Hypothalamus (tissue), 51 donors: ENCODE measurements at places on chromosomes 5 and 9.

DNA sequence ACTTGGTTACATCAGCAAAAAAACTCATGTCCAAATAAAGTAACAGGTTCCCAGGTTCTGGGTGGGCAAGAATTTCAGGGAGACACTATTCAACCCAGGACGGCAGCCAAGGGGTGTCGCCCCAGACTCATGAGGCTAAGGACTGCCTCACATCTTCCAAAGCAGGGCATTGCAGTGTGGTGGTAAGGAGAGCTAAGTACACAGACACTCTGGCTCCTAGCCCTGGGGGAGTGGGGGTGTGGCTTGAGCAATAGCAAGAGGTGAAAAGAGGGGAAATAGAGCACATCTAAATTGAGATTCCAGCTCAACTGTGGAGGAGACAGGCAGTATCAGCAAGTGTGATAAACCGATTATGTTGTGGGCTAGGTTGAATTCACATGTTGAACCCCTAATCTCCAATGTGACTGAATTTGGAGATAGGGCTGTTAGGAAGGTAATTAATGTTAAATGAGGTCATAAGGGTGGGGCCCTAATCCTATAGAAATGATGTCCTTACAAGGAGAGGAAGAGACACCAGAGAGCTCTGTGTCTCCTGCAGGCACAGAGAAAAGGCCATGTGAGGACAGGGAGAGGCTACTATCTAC, 49.9 kb upstream of the MARCHF11 start:
- DNase-seq, result no peak

- DNase-seq, result no peak
These were observed 80.0 kb upstream of the TNC start for GRCh38 chr9:115198001-115198400.

DNA sequence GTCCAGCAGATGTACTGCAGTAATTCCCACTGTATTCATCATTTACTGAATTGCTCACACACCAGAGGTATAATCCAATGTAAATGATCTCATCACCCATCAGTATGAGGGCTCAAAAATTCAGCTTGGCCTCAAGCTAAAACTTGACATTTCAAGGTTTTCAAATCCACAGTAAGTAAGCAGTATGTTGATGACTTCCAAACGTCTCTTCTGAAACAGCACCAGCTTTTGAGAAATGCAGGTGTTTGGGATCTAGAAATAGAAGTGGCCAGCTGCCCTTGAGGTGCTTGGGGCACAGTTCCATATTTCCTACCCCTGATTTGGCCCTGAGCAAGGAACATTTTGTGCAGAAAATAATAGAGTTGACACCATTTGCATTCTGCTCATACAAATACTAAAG, 388.0 kb upstream of the TUSC1 start:
- DNase-seq, result no peak

- no peak for DNase-seq
These were observed 31.1 kb downstream of the C5orf58 start for GRCh38 chr5:170263906-170264305.

GRCh38 chr9:37528652-37529471, 43.1 kb downstream of the POLR1E start:
- no peak for DNase-seq

DNA sequence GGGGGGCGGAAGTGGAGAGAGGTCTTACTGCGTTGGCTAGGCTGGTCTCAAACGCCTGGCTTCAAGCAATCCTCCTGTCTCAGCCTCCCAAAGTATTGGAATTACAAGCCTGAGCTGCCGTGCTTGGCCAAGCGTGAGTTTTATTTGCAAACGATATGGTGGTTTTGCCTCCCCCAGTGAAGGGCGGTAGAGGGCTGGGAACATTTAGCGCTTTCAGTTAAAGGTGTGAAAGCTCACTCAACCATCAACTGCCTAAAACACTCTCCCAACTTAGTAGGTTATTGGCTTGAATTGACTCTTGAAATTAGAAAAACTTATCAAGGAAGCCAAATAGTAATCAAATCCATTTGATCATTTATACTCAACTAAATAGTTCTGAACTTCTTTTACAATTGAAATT, 156.3 kb downstream of the ESM1 start:
- no peak for DNase-seq

- DNase-seq, result no peak
These were observed 12.5 kb upstream of the SLC36A3 start for GRCh38 chr5:151315998-151316597.

GRCh38 chr5:126864042-126864688, 87.2 kb downstream of the LMNB1 start:
- no peak for DNase-seq

DNA sequence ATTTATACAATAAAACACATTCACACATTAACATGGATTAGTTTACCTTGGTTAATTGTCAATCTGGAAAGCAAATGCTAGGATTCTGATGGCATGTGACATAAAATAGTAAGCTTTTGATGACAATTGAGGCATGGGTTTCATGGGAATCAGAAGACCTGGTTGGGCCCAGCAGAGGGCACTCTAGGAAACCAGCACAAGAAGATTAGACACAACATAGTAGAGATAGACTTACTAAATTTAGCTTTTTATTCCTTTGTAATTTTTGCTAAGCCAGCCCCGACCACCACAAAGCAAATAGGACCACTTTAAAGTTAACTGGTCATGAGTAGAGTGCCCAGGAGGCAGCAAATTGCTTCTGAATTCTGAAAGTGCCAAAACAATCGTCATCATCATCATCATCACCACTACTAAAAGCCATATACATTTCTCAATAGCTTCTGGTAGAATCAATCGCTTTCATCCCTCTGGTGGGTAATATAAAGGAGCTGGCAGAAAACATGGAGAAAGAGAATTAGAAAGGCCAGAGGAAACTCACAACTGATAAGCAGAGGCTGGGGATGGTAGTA, 163.2 kb downstream of the ARRDC3 start:
- no peak for DNase-seq

- no peak for DNase-seq
These were observed 485.7 kb upstream of the EDIL3 start for GRCh38 chr5:84870369-84870768.

DNA sequence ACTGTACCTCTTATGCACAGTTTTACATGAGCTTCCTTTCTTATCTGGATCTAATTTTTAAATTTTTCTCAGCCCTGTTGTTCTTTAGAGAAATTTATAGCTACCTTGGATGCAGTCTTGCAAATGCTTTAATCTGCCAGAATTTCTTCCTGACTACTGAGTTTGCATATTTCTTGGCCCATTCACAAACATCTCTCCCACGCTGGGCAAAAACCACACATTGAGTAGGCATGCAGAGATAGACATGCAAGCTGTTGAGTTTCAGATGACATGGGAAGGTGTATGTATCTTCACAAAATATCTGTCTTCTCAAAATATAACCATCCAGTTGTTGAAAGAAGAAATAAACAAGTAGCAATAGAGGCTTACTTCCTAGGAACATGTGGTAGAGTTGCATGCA, 101.2 kb downstream of the PARP8 start:
- no peak for DNase-seq

DNA sequence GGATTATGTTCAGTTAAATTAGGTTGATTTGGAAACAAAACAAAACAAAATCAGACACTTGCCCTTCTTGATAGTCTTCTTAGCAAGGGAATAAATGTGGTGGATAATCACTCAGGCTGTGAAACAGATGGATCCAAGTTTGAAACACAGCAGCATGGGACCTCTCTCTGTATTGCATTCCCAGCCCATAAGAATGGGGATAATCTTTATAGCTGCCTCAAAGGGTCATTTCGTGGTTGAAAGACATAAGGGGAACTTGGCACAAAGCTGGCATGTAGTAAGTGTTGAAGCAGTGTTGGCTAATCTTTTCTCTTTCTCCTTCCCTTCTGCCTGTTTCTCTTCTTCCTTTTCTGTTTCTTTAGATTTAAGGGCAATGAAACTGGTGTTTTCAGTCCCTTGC, 333.9 kb upstream of the TLE4 start:
- DNase-seq, result no peak

DNA sequence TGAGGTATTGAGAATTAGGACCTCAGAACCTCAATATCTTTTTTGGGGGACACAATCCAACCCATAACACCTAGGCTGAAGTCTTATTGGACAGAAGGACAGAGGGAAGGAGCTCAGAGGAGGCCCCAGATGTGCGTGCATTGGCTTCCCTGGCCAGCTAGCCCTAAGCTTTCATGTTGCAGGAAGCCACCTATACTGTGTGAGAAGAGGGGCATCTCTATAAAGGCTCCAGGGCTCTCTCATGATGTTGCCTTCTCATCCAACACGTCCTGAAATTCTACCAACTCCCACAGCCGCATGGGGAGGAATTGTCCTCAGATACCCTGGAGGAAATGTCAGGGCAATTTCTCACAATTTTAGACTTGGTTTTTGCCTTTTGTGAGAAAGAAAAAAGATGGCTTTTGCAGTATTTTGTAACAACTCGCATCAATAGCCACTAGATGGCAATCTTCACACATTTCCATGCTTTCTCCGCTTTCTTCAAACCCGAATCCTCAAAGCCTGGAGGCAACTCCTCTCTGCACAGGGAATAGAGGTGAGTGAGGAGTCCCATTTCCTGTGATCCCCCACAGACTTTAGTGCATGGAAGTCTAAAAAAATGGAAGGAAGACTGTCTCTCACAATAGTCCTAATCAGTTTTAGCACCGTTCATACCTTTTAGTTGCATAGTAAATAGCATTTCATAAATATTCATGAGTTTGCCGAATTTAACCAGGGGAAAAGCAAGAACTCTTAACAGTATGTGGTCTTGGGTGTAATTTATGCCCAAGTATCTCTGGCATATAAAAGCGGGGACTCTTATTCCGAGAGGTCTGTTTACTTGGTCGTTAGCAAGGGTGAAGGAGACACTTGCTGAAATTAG, 7.4 kb upstream of the PPP3R2 start:
- peak; percentile 62 for DNase-seq

- DNase-seq, result no peak
These were observed 93.2 kb downstream of the PCSK1 start for GRCh38 chr5:96339862-96340261.

GRCh38 chr5:133112026-133112660, 60.3 kb downstream of the HSPA4 start:
- no peak for DNase-seq

GRCh38 chr9:126377176-126377509, 50.5 kb downstream of the MVB12B start:
- DNase-seq, result no peak

- DNase-seq, result no peak
These were observed 19.4 kb downstream of the SPACA9 start for GRCh38 chr9:132898051-132898450.

DNA sequence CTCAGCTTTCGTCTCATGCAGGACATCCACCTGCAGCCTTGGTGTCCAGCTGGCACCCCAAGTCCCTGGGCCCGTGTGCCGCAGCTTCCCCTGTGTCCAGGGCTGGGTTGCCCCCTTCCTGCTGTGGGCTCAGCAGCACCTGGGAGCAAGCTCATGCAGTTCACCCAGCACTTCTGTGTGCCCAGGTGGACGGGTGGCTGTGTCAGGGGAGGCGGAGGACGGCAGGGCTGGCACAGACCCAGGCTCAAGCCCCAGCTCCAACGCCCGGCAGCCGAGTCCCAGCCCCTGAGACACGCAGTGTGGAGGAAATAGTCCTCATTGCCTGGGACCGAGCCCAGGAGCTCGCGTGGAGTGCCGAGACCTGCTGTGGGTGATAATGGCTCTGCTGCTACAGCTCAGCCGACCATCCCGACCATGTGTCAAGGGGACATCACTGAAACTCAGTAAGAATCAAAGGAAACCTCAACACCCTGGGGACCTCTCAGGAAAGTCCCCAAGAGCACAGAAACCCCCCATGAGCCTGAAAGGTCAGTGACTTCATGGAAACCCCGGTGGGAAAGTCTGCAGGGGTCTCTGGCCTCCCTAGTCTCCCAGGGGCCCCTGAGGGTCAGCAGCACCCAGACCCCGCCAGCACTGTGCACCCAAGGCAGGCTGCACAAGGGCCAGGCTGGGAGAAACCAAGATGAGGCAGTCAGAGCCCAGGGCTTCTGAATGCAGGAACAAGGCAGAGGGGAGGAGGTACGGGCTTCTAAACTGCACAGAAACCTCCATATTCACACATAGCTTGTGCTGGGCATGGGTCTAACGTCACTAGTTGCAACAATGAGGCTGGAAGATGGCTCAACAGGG, 38.8 kb downstream of the LPCAT1 start:
- DNase-seq, result no peak

- DNase-seq, result no peak
These were observed 49.9 kb upstream of the DPYSL3 start for GRCh38 chr5:147559749-147560148.

GRCh38 chr9:124218987-124219461, 38.7 kb upstream of the NEK6 start:
- DNase-seq, result no peak

DNA sequence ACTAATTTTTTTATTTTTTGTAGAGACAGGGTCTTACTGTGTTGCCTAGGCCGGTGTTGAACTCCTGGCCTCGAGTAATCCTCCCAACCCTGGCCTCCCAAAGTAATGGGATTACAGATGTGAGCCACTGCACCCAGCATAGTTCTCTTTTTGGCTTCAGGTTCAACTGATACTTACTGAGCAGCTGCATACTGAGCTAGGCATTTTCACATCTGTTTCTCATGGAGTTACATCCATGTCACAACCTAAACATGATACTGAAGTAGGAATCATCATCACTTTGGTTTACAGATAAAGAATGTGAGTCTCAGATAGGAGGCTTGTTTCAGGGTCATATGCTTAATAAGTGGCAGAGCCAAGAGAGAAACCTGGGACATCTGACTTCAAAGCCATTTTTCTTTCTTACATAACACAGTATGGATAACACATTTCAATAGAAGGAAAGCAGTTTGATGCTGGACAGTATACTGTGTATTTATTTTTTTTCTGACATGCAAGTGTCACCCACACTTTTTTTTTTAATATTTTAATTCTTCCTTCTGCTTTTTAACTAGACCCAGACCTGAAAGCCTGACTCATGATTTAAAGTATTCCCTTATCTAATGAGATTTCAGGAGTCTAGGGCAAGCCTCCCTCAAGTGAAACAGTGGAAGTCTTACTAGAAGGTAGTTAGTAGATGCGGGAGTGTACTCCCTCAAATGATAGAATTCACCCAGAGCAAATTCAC, 90.8 kb downstream of the HACD4 start:
- no peak for DNase-seq

- DNase-seq, result no peak
These were observed 2.0 kb downstream of the CTNNAL1 start for GRCh38 chr9:109011231-109011671.

DNA sequence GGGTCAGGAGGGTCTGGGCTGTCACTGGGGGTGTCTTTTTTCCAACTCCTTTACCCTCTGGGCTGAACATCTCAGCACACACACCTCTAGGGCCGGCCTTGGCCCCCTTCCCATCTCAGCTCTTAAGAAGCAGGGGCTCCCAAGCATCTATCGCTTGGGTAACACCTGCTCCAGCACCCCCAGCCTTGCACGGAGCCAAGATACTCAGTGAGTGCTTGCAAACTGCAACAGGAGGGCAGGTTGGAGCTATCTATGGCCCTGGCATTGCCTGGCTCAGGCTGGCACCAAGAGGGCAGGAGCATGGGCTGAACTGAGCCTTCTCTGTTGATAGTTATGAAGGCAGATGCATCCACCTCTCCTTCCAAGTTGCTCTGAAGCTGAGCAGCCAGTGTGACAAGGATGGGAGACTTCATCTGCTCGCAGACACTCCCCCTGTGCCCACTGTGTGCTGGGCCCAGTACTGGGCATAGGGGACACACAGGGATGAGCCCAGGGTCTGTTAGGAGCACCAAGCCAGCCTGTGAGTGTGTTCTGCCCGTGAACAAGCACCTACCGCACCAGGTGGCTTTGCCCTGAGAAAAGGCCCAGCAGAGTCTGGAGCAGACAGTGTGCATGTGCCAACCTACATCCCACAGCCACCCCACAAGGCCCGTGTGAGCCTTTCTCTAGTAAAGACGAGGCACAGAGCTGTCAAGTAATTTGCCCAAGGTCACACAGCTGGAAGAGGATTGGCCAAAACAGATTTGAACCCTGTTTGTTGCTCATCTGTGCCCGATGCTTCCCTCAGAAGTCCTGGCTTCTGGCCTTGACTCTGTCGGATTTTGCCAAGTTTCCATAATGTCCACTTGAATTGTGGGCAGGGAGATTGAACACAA, 58.2 kb downstream of the PHF2 start:
- peak; percentile 6 for DNase-seq
